ENCODE measurements at places on chromosomes 4 and X. TPM values are rescaled to one million over a fixed set of nuclear protein-coding genes. Genes with fewer than 3 reads are reported as not detected.

The TMPRSS11B gene
- polyA plus RNA-seq, result not detected

The TRPC5OS gene
- polyA plus RNA-seq, result 0.19 TPM

The AFF2 gene
- 3.8 TPM for polyA plus RNA-seq

The TMPRSS11F gene
- polyA plus RNA-seq, result not detected

DNA sequence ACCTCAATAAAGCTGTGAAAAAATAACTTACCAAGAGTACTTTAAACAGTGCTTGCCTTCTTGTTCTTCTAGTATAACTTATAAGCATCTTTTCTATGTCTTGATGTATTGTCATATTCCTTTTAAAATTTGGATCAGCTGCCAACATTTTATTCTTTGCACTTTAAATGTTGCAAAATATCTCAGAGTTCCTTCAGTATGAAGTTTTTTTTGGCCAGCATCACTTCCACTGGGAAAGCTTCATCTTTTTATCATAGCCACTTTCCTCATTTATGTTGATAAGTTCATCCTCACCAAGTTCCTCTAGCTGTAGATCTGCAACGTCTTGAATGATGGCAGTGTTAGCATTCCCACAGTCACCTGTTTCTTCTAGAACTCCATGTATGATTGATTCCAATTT, 24.2 kb downstream of the CXorf58 start:
- no peak for DNase-seq

- peak; percentile 59 for DNase-seq
Observed at GRCh38 chr4:168585168-168586091, 88.6 kb downstream of the PALLD start.

DNA sequence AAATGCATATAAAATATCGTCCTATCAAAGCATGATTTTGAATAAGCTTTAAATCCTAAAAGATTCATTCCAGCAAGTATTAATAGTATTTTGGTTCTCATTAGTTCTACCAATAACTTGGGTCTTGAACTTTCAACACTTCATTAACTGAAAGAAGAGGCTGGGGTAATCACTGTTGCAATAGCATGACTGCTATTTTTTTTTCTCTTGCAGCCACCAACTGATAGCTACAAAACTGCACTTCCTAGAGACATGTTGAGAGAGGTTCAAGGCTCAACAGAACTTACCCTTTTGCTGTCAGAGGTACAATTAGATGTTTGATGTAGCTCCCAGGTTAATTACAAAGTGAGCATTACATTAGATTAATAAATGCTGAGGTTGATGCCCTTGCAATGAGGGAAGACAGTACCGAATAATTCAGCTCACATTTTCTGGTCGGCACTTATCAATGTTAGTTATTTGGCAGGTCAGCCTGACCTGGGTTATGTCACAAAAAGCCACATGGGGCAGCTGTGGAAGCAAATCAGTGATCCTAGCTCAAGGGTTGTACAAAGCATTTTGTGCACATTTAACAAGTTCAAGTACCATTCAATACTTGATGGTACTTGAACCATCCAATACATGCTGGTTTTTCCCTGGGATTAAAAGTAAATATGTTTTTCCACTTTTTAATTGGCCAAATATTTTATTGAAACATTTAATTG, 29.9 kb upstream of the TET2 start:
- DNase-seq, result no peak

All from left renal pelvis (tissue), 4 donors.